ENCODE measurements at places on chromosomes 5 and 9.
A peak's percentile ranks its signal among the peaks of the same experiment; 100 is the strongest.

- DNase-seq: no peak
These were observed 423 bp upstream of the NUP214 start for GRCh38 chr9:131125038-131125287.

GRCh38 chr5:116011046-116011445 is 21.2 kb upstream of the ARL14EPL start:
- no peak for DNase-seq

DNA sequence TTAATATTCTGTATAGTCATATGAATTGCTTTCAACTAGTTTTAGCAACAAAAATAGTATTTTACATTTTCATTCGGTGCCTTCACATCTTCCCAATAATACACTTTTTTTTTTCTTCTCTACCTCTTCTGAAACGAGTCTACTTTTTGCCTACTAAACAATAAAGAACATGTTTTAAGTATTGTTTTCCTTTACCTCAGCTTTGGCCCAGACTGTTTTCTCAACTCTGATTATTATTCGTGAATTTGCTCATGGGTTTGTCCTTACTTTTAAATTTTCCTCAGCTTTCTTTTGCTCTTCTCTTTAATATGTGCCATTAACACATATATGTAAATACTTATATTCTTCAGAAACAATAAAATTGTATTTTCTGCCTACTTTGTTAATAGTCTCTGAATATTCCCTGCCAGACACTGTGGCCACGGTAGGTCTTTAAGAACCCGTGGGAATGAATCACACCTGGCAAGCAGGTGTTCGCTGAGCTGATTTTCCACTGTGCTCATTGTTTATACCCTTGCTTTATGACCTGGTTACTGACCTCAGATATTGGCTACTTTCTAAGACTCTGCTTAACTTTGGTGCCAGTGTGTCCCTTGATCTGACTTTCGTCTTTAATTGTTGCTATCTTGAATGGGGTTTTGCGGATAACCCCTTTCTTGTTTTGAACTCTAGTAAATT is 49.1 kb downstream of the FAM170A start:
- DNase-seq: no peak

- DNase-seq: no peak
These were observed 220.6 kb upstream of the DMAC1 start for GRCh38 chr9:8020186-8020585.

GRCh38 chr9:112546149-112547012 is 59.8 kb downstream of the KIAA1958 start:
- DNase-seq: peak; percentile 43

GRCh38 chr9:113187929-113188595 is 33.0 kb downstream of the FKBP15 start:
- peak; percentile 6 for DNase-seq

DNA sequence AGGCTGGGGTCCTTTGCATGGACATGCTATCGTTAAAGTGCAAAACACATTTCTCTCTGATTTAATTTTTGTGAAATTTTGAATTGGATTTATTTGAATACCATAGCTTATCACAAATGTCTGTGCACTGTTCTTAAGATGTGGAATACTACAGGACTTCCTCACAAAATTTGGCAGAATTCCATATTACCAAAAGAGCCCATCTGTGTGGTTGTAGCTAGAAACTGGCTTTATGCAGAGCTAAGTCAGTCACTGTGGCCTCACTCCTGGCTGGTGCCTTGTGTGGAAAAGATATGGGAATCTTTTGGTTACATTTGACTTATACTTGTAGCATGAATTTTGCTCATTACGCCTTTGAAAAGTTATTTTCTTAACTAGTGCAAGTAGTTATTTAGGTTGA is 35.5 kb downstream of the ACO1 start:
- peak; percentile 9 for DNase-seq

DNA sequence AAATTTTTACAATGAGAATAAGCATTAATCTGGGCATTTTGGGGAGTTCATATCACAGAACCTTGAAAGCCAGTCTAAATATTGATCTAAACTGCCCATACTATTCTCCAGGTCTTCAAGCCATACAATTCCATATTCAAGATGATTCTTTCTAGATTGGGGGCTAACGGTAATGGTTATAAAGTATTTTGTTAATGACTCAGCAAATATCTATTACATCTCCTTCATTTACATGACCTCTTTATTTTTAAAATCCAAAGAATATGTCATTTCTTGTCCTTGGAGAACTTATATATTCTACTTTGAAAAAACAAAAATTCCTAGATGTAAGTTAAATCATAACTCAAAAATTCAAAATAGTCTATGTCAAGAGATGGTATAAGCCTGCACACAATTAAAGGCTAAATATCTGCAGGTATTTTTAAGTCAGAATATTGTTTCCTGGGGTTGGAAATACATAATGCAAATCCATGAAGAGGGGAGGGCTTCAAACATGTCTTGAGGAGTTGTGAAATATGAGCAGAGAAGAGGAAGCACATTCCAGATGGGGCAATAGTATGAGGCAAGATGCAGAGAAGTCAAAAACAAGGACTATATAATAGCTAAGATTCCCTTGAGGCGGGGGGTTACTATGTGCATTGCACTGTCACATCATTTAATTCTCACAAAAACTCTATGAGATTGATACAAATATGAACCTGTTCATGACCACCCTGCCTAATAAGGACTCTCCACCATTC is 526.4 kb downstream of the NR2F1-AS1 start:
- DNase-seq: no peak

- DNase-seq: no peak
These were observed 174.7 kb upstream of the PPP1R26 start for GRCh38 chr9:135304886-135305285.

GRCh38 chr5:125700380-125700861 is 722.8 kb upstream of the GRAMD2B start:
- DNase-seq: peak; percentile 65

GRCh38 chr9:29796291-29796952 is 2223.1 kb upstream of the C9orf72 start:
- no peak for DNase-seq

DNA sequence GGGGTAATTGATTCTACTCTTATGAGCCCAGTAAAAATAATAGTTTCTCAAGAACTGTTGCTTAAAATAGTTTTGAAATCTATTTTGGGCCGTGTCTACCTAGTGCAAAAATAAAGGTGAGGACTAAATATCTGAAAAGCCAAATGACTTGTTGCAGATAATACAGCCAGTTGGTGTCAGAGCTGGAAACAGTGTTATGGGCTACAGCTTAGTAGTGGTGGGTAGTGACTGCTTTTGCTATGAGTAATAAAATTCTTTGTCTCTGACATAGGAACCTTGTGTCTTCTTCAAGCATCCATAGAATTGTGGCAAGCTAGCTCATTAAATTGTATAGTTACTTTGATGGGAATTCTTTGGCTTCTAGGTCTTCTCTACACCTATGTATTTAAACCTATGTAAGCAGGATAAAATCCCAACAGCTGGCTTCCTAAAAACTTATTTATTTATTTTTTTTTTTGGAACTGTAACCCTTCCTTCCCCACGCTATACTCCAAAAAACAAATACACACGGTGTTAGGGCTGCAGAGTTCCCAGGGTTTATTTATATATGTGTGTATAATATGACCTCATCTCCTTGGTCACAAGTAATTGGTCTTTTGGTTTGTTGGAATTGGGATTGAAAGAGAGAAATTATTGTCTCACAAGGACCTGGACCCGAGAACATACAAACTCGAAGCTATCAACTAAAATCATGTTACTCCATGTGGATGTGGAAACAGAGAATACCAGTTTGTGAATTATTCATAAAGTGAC is 138.0 kb downstream of the NUDT12 start:
- DNase-seq: no peak

DNA sequence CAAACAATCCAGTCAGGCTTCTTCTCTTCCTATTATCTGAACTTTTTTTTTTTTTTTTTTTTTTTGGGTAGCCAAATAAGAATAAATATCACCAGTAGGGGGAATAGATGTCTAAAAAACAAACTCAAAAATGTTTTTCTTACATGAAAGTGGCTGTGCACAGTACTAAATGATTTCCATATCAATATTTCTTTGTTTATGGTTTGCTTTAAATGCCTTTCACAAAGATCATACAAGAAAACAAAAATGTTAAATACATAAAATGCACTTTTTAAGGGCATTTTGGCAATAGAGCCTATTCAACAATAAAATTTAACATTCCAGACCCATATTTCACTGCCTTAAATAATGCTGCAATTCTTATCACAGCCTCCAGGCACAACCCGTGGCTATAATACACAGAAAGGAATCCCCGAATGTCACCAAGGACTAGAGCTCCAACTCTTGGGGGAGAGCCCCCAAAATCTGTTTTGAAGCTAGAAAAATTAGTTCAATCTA is 91.1 kb upstream of the TBCA start:
- peak; percentile 56 for DNase-seq

DNA sequence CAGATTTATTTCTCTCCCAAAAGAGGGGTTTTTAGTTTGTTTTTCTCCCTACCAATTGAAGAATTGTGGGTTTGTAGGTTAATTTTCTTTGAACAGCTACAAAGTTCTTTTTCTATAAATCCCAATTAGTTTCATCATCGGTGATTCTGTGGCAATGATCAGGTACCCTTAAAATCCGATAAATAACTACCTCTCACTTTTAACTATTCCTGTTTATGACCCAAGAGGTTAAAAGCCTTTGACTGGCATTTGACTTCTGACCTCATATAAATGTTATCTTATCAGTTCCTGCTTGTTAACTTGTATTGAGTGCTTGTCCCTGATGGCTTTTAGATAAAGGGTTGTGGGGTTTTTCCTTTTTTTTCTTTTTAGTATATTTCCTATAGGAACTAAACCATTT is 124.4 kb upstream of the TMEM161B start:
- DNase-seq: no peak

GRCh38 chr9:116236979-116237378 is 83.4 kb downstream of the PAPPA start:
- DNase-seq: peak; percentile 71

- DNase-seq: no peak
These were observed 15.5 kb downstream of the ENC1 start for GRCh38 chr5:74624931-74625505.

DNA sequence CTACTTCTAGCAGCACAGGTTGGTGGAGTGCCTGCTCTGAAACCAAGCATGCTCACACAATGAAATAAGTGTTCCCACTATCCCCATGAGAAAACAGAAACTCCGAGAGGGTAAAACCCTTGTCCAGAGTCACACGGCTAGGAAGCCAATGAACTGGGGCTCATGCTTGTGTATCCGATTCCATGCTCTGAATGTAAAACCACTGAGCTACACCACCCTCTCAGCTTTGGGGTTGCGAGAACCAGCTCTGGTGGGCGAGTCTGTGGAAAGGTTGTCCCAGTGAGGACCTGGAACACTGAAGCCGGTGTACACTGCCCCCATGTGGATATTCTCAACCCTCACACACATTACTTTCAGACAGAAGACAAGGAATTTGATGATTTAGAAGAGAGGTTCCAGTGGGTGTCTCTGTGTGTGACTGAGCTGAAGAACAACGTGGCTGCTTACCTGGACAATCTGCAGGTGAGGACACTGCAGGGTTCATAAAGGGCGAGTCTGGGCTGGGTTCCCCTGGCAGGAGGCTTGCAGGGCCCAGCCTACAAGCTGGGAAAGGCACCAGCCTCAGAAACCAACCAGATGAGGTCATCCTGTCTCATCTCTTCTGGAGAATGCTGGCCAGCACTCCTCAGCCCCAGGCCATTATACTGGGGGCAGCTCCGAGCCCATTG is 37.4 kb downstream of the ARHGEF37 start:
- peak; percentile 76 for DNase-seq

DNA sequence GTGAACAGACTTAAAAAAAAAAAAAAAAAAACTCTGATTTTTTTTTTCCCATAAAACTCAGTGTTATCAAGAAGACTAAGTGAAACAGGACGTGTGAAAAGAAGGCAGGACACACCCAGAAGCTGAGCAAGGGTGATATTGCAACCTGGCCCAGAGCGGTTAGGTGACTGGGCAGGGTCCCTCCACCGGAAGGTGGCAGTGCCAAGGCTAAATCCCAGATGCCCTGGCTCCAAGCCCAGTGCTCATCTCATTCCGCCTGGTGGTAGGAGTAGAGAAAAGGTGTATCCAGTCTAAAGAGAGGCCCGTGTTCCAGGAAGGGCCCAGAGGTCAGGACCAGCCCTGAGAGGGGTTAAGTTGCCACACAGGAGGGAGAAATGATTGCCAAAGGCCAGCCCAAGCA is 51.5 kb upstream of the SAP30L start:
- no peak for DNase-seq

- DNase-seq: no peak
These were observed 136.7 kb downstream of the FAM114A2 start for GRCh38 chr5:153902016-153902415.

DNA sequence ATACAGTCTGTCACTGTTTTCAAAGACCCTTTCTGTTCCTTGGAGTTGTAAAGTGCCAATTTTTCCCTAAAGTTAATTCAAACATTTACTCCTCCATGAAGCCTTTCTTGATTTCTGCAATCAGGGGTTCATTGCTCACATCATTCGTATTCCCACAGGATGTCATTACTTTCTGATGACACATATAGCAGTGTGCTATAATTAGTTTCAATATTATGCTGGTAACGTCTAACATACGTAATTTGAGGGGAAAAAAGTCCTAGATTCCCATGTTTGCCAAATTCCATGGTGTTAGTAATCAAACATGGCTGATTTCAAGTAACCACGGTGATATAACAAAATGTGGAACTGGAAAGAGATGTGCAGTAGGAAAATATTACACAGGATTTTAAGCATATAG is 468.2 kb upstream of the MEF2C start:
- DNase-seq: no peak

DNA sequence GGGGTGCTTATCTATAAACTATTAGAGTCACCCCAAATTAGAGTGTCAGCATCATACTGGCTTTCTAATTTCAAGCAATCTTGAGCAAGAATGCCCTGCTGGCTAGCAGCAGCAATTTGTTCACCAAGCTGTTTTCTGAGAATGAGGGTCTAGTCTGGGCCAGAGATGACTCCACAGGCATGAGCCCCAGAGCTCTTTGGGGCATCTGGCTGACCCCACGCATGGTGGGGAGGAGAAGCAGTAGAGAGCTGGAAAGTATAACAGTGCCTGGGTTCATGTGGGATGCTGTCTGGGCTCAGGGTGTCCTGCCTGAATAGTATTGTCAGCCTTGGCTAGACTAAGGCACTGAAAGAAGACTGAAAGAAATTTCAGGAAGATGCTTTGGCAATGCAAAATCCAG is 64.9 kb downstream of the C6 start:
- no peak for DNase-seq

DNA sequence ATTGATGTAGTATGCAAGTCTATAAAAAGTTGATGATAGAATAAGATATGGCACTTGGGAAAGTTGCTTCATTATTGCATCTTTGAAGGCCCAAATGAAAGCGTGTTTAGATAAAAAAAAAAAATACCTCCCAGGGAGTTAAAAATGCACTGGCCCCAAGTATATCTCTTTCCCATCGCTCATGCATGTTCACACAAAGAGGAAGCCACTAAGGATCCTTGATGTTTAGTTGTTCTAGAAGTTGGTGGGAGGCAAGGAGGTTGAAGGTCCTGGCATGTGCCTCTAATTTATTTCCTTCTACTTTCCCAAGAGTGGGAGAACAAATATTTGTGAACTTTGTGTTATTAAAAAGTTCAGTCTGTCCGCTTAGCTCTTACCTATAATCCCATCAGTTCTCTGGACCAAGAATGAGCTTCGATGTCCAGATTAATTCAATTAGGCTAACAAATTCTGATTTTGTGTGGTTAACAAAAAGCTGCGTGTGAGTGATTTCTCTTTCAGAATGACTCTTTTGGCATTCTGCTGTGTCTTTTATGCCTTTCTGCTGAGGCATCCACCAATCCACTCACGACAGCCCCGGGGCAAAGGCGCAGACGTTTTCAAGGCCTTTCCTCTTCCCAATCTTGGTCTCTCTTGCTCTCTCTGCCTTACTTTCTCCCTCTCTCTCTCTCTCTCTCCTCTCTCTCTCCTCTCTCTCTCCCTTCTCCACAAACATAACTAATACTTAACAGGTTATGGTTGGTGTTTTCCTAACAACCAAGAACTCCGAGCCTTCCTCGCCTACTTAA is 135.1 kb upstream of the ERCC6L2 start:
- DNase-seq: peak; percentile 66
